ENCODE measurements at places on chromosomes 3 and 15. TPM values are rescaled to one million over a fixed set of nuclear protein-coding genes. Genes with fewer than 3 reads are reported as not detected.

GASK1A gene
- not detected for total RNA-seq

NMNAT3 gene
- 1.2 TPM for total RNA-seq

SLC51B gene
- total RNA-seq: 13.6 TPM

GCNT3 gene
- 105 TPM for total RNA-seq

NEO1 gene
- total RNA-seq: 31.9 TPM

GLDN gene
- total RNA-seq: 0.08 TPM

All from A549 treated with AZD2906 at 1 μM for 4 hours (cell line).